ENCODE measurements at places on chromosomes 2 and 18.

DNA sequence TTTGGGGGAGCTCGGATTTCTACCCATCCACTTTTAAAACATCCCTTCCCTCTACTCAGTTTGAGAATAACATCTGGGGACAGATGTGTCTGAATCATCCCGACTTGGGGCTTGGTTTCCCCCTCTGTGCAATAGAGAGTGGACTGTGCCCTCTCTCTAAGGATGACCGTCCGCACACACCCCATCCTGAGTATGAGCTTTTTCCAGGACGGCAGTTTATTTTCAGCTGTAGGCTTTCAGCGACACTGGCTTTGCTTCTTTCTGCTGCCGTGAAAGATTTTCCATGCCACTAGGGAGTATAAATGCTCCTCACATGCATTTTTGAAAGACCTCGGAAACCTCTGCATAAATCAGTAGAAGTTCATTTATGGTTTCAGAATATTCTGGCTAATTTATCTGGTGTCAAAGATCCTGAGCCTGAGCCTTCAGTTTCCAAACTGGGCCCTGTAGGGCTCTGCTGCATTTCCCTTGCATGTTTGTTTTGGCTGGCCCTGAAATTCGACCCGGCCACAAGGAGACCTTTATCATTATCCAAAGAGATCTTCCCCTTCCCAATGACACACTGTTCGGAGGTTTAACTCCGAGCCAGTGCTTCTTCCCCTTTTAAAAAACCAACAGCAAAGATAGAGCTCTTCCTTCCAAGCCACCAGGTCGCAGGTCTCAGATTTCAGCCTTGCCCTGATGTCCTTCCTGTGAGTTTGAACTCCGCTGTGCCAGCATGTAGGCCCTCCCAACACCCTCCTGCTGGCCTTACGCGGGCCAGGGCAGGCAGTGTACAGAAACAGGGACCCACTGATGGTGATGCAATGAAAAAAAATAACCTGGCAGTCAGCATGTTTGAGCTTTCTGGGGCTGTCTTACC lies 53.3 kb downstream of the FECH start:
- DNase-seq = no peak

- DNase-seq = no peak
Observed at GRCh38 chr18:10459587-10459986, 5.2 kb downstream of the APCDD1 start.

GRCh38 chr18:12009581-12010140 lies 28.4 kb downstream of the IMPA2 start:
- no peak for DNase-seq

GRCh38 chr2:39558906-39559305 lies 106.8 kb upstream of the TMEM178A start:
- no peak for DNase-seq

DNA sequence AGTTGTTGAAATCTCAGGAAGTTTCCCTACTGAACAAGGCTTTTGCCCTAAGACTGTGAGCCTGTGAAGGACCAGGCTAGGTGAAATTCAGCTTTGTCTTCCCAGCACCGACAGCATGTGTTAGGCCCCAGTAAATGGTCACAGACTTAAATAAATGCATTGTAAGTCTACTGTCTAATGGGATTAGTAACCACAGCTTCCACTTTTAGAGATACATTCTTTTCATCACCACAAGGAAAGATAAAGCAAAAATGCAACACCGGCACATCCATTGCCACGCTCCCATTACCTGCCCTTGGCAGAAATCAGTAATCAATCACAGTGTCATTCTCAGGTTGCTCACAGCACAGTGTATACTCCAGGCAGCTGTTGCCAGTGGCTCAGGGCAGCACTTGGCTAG lies 59.3 kb downstream of the CRACDL start:
- no peak for DNase-seq

- no peak for DNase-seq
Observed at GRCh38 chr2:98114643-98115330, 27.8 kb downstream of the VWA3B start.

Measured in NCI-H1694 (cell line).